ENCODE measurements at places on chromosomes 12 and 14.

- DNase-seq: no peak
Measured at GRCh38 chr12:109284392-109284791, 24.7 kb downstream of the FOXN4 start.

GRCh38 chr14:105461903-105462302 is 12.7 kb upstream of the CRIP2 start:
- no peak for DNase-seq

DNA sequence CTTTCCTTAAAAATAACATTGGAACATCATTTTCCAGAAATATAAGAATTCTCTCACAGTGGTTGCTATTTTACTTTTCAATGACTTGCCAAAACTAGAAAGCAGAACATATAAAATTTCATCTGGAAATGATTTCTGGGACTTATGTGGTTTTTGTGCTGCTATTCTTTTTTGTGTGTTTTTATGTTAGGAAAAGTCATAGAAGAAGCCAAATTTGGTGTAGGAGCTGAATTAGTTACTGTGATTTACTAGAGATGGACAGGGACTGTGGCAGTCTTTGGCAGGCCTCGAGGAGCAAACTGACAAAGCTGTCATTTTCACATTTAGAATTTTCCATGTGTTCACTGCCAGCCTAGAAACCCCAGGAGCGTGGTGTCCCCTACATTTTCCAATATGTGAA is 38.3 kb upstream of the LDHB start:
- no peak for DNase-seq

DNA sequence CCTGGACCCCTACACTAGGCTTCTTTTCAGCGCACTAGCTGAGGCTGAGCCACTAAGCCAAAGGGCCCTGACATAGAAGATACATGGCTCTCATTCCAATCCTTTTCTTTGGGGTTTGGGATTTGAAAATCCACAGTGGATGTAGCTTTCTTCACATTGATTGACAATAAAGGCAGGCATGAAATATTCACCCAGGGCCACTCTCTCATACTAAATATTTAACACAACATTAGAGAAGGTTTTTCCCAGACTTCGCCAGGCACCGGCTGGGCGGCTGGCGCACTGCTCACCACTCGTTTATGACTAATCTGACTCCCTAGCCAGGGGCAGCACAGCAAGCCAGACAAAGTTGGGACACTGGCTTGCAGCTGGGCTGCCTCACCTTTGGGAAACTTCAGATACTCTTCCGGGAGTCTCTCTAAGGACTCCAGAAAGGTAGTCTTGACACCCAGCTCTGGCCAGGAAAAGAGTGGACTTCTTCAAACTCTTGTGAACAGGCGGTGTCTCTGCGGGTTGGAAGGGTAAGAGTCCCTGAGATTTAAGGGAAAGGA is 699 bp upstream of the HOXC11 start:
- DNase-seq: no peak

DNA sequence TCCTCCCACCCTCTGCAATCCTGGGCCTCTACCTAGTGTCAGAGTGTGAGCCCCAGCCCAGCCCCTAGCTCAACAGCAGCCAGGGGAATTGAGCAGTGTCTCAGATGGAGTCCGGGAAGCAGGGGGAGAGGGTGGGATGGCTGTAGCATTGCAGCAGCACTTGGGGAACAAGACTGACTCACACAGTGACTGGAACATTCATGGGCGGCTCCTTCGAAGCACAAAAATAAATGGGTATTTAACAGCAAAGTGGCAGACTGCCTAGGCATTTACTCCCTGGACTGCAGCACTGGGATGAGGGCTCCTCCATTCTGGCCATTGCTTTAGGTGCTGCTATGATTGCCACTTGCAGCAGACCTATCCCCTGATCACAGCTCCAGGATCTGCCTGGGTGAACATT is 46.0 kb upstream of the STK38L start:
- no peak for DNase-seq

- DNase-seq: no peak
Measured at GRCh38 chr12:43812926-43813325, 6.8 kb upstream of the TWF1 start.

- DNase-seq: no peak
Measured at GRCh38 chr14:55600784-55601561, 21.0 kb downstream of the KTN1 start.

DNA sequence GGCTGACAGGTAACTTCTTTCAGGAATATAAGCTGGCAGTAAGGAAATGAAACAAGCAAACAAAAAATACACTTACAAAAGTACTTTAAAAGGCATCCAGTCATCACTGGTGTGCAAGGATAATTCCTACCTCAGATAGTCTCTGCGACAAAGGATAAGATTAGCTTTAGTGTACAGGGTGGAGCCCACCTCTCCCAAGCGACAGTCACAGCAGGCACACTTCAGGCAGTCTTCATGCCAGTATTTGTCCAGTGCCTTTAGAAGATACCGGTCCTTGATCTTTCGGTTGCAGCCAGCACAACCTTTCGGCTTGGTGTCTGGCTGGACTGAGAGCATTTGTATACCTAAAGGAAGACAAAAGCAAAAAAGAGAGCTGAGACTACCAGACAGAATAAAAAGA is 5.4 kb downstream of the LMO3 start:
- DNase-seq: no peak

DNA sequence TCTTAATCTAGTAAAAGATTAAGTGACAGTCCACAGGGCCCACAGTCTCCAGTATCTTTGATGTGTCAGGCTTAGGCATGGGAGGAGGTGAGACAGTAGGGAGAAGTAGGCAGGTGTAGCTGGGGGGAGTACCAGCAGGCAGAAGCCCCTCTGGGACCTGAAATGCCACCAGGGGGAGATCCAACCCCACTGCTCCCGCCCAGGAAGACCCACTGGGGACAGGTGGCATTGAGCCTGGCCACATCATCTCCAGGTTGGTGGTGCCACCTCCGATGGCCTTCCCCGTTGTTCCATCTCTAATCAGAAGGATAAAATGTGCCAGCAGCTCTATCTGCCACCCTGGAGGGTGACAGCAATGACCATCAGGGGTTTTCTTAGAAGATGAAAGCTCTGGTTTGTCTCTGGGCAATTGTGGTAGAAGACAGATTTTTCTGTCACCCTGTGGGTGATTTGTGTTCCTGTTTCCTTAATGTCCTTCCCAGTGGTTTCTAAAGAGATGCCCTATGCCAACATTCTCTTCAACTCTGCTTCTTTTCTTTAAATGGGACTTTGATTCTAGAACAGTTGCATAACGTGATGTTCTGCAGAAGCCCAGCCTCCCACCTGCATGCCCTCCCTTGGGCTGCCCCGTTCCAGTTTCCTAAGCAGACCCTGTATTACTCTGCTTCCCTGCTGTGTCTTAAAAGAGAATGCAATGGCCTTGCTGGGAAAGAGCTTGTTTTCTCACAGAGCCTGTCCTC is 12.3 kb upstream of the SERPINA12 start:
- no peak for DNase-seq

- DNase-seq: no peak
Measured at GRCh38 chr12:58765076-58765475, 155.2 kb downstream of the LRIG3 start.

- DNase-seq: no peak
Measured at GRCh38 chr12:31702047-31702446, 26.8 kb downstream of the AMN1 start.

DNA sequence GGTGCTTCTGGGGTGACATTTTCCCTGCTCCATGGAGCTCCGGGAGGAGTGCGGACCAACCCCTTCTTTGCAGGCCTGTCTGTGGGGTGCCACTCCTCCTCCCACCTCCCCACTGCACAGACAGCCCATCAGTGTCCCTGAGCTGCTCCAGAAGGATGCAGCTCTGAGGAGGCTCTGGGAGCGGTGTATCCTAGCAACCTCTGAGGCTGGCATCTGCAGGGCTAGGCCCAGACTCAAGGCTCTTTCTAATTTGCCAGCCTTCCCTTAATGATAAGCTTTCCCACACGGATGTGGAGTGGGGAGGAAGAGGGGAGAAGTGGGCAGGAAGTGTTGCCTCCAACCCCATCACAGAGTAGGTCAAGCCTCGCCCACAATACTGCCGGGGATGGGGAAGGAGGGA is 59.7 kb downstream of the CALM1 start:
- DNase-seq: no peak

DNA sequence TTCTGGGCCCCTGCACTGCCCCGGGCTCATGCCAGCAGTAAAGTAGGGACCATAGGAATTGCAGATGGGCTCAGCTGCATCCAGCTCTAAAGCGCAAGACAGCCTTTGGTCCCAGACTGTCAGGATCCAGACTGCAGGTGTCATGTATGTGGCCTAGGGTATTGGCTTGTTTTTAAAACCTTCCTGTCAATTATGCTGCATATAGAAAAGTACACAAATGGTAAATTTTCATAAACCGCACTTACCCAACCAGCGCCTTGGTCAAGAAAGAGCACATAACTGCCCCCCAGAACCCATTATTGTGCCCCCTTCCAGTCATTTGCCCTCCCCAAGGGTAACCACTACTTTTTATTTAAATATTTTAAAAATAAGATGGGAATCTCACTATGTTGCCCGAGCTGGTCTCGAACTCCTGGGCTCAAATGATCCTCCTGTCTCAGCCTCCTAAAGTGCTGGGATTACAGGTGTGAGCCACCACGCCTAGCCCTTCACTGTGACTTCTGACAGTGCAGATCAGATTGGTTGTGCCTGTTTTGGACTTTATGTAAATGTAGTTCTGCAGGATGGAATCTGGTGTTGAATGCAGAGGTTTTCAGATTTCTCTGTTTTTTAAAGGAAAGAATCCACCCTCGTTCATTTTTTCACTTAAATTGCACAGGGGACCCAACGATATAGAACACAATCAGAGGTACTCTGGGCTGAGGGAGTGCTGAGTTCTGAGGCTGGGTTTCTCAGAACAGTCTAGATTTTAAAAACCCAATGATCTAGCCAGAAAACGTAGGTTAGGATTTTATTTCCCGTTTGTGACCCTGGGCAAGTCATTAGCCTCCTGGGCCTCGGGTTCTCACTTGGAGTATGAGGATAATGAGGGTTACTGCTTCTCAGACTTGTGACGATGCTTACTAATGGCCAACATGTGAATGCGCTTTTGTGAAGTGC is 6.7 kb downstream of the NR4A1 start:
- DNase-seq: no peak

- no peak for DNase-seq
Measured at GRCh38 chr12:4813741-4814140, 93.5 kb downstream of the GALNT8 start.

DNA sequence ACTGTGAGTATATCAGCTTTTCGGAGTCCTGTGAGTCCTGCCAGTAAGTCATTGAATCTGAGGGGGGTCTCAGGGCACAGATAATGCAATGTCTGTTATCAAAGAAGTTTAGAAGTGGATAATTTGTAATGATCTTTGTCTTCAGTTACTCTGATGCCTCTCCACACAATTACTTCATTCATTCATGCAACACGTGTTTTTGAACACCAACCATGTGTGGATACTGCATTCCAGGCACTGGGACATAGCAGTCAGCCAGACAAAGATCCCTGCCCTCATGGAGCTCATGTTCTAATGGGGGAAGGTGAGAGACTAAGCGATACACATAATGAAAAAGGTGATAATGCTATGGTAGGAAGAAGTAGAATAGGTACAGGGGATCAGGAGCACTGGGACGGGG is 60.8 kb upstream of the SCN8A start:
- DNase-seq: no peak

GRCh38 chr12:90619943-90620342 is 335.0 kb downstream of the CCER1 start:
- no peak for DNase-seq

DNA sequence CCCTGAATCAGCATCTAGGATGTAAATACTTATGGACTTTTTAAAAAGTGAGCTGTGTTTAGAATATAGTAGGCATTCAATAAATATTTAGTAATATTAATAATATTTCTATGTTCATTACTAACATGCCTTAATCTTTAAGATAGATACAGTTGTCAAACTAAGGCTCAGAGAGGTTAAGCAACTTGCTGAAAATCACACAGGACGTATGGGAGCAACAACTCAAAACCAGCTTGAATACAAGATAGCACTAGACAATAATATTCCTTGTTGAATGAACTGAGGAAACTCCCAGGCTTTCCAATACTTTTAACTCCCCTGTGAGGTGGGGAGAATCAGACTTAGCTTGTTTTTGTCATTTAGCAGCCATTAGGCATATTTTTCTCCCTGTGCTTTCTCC is 45.3 kb downstream of the LLPH start:
- no peak for DNase-seq
